Fibroblast of skin of back (primary cell): ENCODE measurements at places on chromosomes 1 and 21.

DNA sequence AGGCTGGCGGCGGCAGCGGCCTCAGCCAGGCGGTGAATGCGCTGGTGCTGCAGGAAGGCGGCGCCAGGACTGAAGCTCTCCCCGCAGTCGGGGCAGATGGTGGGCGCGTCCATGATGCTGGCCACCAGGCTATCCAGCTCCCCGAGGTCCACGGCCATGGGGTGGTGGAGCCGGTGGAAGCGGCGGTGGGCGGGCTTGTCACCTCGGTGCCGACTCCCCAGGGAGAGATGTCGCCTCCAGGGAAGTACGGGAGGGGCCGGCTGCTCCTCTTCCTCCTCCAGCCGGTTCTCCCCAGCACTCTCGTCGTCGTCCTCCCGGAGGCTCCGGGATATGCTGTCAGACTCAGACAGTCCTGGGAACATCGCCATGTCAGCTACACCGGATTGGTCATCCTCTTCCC lies 24.4 kb downstream of the ZNF697 start:
- no peak for DNase-seq

- DNase-seq, result no peak
These were observed 19.8 kb downstream of the NRIP1 start for GRCh38 chr21:15045017-15045416.

- DNase-seq, result no peak
These were observed 102.5 kb downstream of the LYPLAL1 start for GRCh38 chr1:219276049-219276738.

- no peak for DNase-seq
These were observed 38.9 kb upstream of the SRP9 start for GRCh38 chr1:225738763-225739162.

- DNase-seq, result no peak
These were observed 108.0 kb downstream of the PTPRU start for GRCh38 chr1:29344336-29344735.

GRCh38 chr1:107643766-107644165 lies 321.2 kb downstream of the VAV3 start:
- no peak for DNase-seq

GRCh38 chr1:1917304-1917976 lies 1.6 kb downstream of the TMEM52 start:
- DNase-seq, result no peak

DNA sequence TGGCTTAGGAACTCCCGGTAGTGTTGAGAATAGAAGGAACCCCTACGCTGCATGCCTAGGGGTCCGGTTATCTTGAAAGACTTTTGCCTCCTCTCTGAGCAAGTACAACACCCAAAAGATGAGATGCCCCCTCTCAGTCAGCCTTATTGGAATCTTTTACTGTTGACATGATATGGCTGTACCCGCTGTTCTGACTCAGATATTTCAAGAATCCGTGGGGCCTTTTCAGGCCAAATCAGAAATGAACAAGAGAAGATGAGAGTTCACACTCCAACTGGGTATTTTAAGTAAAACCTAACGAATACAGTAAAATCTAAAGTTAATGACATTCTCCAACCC lies 164.2 kb downstream of the PPIAL4G start:
- DNase-seq, result no peak

GRCh38 chr1:115828101-115829022 lies 12.6 kb downstream of the NHLH2 start:
- no peak for DNase-seq

- no peak for DNase-seq
These were observed 24.2 kb downstream of the PCAT6 start for GRCh38 chr1:202834771-202835547.

DNA sequence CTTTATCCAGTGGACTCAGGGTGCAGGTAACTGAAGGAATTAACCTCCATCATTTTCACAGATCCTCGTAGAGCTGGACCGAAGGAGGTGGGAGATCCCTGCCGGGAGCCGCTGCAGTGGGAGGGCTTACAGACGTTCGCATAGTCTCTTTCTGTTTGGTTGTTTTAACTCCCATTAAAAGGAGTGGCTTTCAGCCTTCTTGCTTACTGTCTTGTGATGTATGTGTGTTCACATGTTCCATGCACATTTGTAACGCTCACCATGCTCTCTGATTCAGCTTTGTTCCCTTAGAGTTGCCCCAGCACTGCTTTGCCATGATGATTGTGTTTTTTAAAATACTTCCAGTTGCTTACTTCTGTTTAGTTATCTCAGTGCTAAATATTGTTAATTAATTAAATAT lies 85.8 kb downstream of the ADARB1 start:
- DNase-seq, result no peak

DNA sequence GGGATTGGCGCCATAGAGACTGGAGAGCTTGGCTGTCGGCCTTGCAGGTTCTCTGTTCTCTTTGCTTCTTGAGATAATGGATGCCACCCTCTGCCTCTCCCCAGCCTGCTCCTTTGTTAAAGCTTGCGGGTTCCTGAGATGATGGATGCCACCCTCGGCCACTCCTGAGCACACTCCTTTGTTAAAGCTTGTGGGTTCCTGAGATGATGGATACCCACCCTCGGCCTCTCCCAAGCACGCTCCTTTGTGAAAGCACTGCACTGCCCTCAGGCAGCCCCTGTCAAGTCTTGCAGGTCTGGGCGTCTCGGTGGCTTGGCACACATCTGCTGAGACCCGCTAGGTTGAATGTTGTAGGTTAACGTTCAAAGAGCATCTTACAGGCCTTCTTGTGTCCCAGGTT lies 76.5 kb downstream of the SCCPDH start:
- DNase-seq, result no peak

DNA sequence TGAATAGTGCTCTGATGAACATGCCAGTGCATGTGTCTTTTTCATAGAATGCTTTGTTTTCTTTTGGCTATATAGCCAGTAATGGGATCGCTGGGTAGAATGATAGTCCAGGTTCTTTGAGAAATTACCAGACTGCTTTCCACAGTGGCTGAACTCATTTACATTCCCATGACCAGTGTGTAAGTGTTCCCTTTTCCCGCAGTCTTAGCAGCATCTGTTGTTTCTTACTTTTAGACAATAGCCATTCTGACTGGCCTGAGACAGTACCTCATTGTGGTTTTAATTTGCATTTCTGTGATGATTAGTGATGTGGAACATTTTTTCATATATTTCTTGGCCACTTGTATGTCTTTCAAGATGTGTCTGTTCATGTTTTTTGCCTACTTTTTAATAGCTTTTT lies 784.5 kb downstream of the USP25 start:
- DNase-seq, result no peak

GRCh38 chr1:77514921-77515776 lies 167.3 kb downstream of the ZZZ3 start:
- peak; percentile 37 for DNase-seq

GRCh38 chr21:46374761-46375389 lies 50.9 kb downstream of the PCNT start:
- DNase-seq, result no peak

- DNase-seq, result no peak
These were observed 112.1 kb downstream of the OLFM3 start for GRCh38 chr1:101884621-101885020.

GRCh38 chr1:209879539-209879938 lies 51.8 kb downstream of the UTP25 start:
- no peak for DNase-seq

GRCh38 chr1:43883321-43883720 lies 50.3 kb upstream of the ARTN start:
- no peak for DNase-seq

- DNase-seq, result no peak
These were observed 35.2 kb downstream of the SLC45A1 start for GRCh38 chr1:8352886-8353785.

GRCh38 chr21:37128076-37128475 lies 55.0 kb downstream of the TTC3 start:
- no peak for DNase-seq

GRCh38 chr1:34603594-34603993 lies 151.3 kb upstream of the GJB5 start:
- DNase-seq, result no peak

GRCh38 chr1:89904219-89904980 lies 83.6 kb downstream of the LRRC8D start:
- no peak for DNase-seq

DNA sequence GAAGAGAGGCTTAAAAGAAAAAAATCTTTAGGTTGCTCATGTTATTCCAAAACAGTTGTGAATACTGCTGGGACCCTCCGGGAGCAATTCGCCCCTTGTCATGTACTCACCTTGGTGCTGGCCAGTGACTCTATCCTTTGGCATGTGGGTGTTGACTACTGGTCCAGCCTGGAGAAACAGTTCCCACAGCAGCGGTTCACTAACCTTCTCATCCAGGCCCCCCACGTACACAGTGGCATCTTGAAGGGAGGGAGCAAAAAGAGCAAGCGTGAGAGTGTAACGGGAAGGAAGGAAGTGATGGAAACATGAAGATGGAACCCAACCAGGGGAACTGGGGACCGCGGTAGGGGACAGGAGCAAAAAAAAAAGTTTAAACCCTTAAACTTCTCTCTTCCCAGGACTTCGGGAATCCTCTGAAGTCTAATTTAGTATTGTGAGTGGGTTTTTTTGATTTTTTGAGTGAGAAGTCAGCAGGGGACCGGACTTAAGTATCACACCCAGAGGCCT lies 494 bp downstream of the SF3B4 start:
- peak; percentile 40 for DNase-seq

- no peak for DNase-seq
These were observed 64.1 kb upstream of the LRP8 start for GRCh38 chr1:53391982-53392381.

- DNase-seq, result no peak
These were observed 100.5 kb downstream of the GLIS1 start for GRCh38 chr1:53638360-53639035.

DNA sequence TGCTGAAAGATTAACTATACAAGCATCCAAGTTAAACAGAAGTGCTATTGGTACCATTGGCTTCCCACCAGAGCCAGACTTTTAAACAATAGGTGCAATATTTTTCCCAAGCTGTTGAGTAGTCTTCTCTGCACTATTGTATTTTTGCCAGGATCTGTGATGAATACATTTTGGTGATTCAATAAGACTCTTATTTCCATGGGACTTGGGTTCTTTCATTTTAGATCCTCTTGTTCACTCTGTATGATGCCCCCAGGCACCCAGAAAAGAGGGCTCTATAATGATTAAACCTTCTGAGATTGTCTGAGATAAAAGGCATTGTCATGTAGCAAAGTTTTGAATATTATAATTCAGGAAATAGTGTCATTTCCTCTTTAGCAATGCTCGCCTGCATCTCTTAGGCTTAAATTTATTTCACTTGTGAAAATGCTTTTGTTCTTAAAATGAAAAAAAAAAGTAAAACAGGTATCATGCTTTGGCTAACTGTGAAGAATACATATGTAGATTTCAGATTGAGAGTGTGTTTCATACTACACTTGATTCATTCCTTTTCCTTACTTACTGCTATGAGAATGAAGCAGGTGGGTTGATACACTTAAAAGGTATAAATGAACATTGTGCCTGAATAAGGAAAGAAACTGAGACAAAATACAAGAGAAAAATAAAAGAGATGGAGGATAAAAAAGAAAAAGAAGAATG lies 275.0 kb downstream of the HMCN1 start:
- peak; percentile 89 for DNase-seq

DNA sequence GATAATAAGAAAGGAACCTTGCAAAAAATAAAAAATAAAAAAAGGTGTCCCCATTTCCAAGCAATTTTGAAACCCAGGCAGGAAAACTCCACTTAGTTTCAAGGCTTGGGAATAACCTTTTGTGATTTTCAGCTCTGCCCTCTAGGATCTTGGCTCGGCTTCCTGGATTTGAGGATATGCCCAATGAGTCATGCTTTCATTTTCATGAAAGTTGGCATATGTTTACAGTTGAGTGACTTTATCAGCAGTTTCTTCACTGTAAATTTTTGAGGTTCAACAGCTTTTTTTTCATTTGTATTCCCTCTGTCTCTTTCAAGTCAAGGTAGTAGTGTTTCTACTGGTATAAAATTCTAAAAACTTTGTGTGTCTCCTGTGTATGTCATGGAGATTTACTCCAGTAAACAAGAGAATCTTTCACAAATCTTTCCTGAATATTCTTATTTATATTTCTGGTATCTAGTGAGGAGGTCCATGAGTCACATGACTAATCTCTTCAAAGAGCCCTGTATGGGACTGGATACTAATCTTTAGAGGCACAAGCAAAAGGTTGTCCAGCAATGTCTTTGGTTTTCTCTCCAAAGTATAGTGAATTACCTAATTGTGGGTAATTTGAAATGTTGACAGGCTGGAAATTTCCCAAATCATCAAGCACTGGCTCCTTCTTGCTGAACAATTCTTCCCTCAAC lies 335.3 kb downstream of the BRINP2 start:
- DNase-seq, result peak; percentile 1

DNA sequence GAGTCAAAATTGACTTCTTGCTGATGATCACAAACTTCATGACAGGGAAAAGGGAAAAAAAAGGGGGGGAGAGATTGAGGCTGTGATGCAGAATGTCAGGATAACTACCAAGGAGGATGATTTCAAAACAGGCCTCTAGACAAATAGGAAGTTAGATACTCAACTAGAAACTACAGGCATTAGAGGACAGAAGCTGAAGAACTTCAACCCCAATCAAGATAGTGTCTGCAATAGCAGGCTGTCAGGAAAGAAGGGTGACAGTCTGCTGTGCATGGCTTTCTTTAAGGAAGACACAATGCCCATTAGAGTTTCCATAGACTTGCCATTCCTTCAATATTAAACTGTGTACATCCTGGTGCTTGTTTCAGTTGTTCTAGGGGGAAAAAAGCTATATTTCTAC lies 257.2 kb downstream of the TTLL7 start:
- DNase-seq, result no peak

DNA sequence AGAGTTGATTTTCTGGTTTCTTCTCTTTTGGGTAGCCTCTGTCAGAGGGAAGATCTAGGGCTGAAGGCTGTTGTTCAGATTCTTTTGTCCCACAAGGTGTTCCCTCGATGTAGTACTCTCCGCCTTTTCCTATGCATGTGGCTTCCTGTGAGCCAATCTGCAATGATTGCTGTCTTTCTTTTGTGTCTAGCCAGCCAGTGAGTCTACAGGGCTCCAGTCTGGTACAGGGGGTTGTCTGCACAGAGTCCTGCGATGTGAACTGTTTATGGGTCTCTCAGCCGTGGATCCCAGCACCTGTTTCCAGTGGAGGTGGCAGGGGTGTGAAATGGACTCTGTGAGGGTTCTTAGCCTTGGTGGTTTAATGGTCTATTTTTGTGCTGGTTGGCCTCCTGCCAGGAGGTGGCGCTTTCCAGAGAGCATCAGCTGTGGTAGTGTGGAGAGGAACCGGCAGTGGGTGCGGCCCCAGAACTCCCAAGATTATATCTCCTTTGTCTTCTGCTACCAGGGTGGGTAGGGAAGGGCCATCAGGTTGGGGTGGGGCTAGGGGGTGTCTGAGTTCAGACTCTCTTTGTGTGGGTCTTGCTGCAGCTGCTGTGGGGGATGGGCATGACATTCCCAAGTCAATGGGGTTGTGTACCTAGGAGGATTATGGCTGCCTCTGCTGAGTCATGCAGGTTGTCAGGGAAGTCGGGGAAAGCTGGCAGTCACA lies 81.3 kb upstream of the C21orf91 start:
- no peak for DNase-seq

- DNase-seq, result no peak
These were observed 91.4 kb upstream of the ARHGEF16 start for GRCh38 chr1:3363023-3363422.

DNA sequence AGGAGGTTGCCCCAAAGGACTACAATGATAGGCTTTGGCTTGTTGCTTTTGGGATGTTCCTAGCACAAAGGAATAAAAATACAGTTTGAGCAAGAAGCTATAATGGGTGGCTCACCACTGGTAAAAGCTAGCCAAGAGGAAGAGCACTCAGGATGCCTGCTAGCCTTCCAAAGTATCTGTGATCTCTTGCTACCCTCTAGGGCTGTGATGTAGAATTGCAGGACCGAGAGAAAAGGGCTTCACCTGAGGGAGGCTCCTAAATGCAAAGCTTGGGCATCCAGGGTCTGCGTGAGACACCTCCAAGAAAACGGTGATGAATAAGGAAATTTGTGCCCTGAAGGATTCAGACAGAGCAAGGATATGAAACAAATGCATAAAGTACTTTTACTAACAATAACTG lies 17.7 kb downstream of the IVL start:
- DNase-seq, result peak; percentile 37
